ENCODE measurements at places on chromosomes 7 and 10.

DNA sequence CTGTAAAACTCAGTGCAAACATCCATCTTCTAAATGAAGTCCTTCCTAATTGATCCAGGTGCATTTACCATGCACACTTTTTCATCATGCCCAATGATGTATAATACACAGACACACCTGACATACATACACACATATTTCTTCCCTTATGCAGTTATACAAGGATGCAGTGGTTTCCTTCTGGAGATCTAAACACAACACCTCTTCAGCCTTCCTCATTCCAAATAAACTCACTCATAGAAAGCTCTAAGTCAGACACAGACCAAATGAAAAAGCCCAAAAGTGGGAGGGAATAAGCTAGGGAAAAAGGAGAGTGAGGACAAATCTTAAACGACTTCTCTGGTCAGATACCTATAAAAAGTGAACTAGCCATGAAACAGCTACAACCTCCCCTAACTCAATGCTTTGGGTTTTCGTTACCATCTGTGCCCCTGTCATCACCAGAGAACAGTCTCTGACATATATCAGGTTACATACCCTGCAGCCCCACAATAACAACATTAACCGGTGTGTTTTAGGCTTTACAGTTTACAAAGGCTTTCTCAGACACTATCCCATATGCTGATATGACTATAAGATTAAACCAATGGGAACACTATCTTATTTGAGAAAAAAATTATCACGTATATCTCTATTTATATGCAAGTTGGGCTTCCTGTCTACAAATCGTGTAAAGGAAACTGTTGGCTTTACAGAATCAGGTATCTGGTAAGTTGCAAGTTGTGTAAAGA is 675.2 kb downstream of the PHTF2 start:
- no peak for DNase-seq

- no peak for DNase-seq
These were observed 1224.6 kb upstream of the LRRTM3 start for GRCh38 chr10:65701168-65701776.

DNA sequence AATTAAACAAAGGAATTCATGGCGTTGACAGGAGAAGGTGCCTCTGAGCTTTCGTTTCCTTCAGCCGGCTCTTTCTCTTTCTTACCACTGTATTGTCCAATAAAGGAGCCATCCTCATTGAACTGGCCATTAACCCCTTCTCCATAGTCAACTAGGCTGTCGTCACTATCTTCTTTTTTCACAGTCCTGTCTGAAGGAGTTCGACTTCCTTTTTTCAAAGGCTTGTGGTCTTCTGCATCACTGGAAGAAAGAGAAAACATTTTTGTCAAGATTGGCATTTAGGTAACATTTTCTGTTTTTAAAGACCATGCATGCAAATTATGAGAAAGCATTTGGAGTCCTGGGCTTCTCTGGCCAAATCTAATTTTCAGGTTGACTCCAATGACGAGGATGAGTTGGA is 19.7 kb upstream of the LAMB4 start:
- no peak for DNase-seq

DNA sequence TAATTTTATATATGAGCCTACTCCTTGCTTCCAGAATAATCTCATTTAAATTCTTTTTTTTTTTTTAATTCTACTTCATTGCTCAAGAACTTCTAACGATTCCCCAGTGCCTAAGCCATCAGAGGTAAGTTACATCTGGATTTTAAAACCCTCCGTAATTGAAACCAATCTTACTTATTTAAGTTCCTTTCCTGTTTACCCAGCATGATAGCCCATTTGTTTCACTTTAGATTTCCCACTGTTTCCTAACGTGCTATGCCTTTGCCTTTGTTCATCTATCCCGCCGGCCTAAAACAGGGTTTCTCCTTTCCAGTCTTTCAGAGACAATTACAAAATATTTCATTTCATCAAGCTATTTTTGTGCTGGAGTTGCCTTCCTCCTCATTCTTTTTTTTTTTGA is 75.8 kb upstream of the ETV1 start:
- no peak for DNase-seq

- no peak for DNase-seq
These were observed 40.0 kb upstream of the LRRN3 start for GRCh38 chr7:111050875-111051416.

DNA sequence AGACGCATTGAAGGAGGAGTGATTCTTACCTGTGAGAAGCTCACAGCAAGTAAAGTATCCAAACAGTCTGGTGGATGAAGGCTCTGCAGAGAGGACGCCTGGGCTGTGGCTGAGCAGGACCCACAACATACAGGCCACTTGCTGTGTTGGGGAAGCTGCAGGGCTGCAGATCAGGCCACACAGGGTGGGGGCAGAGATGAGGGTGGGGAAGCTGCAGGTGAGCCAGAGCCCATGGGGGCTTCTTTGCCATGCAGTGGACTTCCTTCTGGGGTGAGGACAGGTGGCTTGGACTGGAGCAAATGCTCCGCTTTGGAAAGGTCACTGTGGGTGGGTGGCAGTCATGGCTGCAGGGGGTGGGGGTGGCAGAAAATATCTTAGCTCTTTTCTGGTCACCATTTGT is 214.8 kb downstream of the GLRX3 start:
- DNase-seq, result no peak

GRCh38 chr10:124715439-124715838 is 28.7 kb downstream of the FAM53B start:
- DNase-seq, result no peak

DNA sequence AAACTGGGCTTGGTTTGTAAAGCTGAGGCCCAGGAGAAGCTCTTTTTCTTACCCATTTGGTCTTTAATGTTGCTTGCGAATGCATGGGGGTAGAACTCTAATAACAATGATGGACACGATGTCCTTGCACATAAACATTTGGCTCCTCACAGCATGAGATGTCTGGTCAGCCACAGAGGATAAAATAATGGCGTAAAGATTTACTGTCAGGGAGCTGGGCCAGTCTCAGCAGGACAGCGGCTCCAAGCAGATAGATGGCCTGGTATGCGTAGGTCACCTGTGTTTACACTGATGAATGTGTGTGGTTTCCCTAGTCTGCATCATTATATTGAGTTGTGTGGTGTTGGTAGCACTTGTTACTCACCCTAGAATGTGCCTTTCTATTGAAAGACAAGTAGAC is 537.4 kb downstream of the CNTNAP2 start:
- DNase-seq, result no peak

GRCh38 chr10:74137992-74138391 is 12.6 kb downstream of the AP3M1 start:
- DNase-seq, result no peak

DNA sequence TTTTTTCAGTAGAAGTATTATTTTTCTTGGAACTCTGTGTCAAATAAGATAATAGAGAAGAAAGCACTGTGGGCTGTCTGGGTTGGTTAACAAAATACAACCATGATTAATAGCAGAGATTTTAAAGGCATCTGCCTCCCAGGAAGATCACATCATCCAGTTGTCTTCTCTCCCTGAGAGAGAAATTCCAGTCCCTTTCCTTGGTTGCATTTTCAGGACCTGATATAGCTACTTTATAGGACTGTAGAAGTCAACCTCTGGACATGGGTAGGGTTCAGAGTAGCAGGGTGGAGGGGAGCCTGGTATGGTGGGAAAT is 309.9 kb upstream of the IGFBP3 start:
- no peak for DNase-seq

DNA sequence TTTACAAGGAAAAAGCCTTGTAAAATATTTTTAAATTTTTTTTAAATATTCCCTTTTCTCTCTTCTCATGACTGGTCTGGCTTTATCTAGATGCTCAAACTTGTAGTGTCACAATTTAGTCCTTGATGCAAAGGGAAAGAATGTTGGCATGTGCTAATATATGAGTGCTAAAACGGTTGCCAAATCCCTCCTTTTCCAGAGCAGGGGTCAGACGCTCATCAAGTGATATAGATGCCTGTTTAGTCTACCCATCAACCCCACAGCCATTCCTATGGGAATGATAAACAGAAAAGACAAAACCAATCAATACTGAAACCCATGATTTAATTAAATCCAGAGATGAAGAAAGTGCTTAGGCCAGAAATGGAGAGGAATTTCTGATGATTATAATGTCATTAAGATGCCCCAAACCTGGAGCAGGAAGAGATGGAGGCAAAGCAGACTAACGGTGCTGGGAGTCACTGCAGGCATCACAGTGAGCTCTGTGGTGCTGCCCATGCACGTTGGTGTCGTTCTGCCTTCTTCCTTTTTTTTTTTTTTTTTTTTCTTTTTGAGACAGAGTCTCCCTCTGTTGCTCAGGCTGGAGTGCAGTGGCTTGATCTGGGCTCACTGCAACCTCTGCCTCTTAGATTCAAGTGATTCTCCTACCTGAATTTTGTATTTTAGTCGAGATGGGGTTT is 210.1 kb upstream of the STK17A start:
- DNase-seq, result no peak

GRCh38 chr10:14566498-14566897 is 208.2 kb downstream of the FAM107B start:
- DNase-seq, result no peak

GRCh38 chr10:117477211-117477947 is 65.2 kb upstream of the EMX2 start:
- DNase-seq, result no peak

DNA sequence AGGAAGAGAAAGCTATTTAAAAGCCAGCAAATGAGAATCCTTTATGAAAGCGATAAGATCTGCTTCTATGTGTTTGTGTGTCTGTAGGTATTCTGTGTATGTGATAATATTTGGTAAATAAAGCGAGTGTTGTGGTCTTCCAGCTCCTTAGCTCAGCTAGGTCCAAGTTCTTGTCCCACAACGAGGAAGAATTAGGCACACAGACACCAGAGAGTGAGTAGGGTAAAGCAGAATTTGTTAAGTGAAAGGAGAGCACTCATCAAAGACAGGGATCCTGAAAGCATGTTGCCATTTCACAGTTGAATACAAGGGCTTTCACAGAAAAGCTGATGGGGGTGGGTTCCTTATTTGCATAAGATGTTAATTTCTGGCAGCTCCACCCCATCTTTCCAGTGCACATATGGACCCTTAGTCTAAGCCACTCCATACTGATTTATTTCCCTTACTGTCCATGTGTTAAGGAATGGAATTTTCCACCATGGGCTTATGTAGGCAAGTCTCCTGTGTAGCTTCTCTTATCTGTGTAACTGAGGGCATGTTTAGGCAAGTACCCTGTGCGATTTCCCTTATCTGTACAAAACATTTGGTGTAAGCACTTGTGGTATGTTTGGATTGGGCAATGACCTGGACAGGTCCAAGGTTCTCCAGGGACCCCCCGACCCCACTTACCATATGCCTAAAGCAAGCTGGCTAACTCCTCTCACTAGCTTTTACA is 165.9 kb upstream of the VIPR2 start:
- no peak for DNase-seq

DNA sequence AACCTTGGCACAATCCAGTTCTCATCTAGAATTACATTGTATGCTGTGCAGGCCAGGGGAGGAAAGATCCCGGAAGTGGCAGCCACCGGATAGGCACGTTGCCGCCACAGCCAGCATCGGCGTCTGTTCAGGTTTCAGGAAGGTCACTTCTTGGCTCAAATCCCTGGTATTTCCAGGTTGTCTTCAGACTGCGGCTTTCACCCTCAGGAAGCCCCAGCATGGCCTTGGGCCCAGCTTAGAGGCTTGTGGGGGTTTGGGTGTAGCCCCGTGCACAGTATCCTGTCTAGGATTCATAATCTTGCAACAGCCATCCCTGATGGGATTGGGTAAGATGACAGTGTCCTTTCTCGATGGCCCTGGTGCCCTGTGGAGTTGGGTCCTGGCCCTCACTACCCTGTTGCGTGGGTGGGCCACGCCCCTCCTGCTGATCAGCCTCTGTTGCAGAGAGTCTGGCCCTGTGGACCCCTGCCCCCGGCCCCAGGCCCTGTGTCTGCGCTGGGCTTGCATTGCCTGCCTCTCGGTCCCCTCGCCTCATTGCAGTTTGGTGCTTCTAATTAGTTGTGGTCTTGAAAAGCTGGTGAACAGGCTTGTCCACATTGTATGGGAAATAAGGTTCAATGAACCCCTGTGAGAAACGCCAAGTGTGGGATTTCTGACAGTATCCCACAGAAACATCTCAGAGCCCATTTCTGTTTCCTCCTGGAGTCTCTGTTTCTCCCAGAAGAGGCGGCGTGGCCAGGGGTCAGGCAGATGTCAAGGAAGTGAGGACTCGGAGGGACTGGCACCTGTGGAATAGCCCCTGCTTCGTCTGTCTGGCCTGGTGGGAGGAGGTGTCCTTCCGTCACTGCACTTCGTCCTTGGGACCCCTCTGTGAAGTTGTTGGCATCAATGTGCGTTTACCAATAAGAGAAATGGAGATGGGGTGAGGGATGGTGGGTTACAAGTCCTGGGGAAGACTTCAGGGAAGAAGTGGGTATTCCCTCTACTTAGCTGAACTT is 77.5 kb downstream of the MGMT start:
- no peak for DNase-seq

DNA sequence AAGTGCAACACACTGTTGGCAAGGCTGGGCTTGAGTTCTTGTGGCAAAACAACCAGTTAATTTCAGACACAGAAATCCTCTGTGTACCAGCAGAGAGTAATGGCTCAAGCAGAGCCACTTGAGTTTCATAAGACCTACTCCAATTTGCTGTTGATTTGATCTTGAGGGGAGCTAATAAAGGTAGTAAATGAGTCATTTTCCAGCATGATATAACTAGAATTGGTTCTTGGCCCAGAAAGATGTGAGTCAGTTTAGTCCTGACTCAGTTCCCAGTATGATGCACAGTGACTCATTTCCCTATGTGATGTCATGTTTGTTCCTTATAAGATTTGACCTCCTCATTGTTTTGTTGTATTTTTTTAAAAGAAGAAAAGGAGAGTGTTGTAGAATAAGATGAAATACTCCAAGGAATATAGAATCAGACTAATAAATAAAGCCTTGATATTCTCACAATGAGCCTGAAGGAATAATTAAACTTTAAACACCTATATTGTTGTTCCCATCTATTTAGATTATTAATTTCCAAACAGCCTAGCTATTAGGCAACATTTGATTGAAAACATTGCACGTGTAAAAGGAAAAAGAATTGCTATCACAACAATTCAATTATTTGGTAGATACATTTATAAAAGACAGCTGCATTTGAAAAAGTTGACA is 186.2 kb downstream of the REEP3 start:
- no peak for DNase-seq

GRCh38 chr10:116772909-116773705 is 30.7 kb upstream of the HSPA12A start:
- no peak for DNase-seq

- no peak for DNase-seq
These were observed 19.1 kb downstream of the DNAJB6 start for GRCh38 chr7:157355784-157356511.

- no peak for DNase-seq
These were observed 6.6 kb upstream of the INSIG1 start for GRCh38 chr7:155291045-155291530.

GRCh38 chr7:44188480-44189225 is 586 bp downstream of the GCK start:
- DNase-seq, result no peak

Data from DMS 273 treated with DMSO at 0.1 percent for 48 hours (cell line).